ENCODE measurements at places on chromosomes 6 and 20.

DNA sequence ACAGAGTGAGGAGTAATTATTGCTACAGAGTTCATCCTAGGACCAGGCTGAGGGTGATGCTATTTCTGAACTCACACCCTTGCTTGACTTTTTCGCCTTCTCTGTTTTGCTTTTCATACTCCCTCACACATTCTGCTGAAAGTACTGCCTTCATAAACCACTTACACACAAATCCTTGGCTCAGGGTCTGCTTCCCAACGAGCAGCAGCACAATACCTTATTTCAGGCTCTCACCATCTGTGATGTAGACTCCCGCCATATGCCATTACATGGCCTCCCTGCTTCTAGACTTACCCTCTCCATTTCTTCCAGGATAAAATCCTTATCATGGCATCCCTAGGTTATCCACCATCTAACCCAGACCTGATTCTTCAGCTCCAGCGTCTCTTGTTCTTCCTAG lies 321.3 kb upstream of the SPTLC3 start:
- no peak for DNase-seq

GRCh38 chr6:22631091-22631490 lies 61.7 kb downstream of the HDGFL1 start:
- DNase-seq: peak; percentile 19

DNA sequence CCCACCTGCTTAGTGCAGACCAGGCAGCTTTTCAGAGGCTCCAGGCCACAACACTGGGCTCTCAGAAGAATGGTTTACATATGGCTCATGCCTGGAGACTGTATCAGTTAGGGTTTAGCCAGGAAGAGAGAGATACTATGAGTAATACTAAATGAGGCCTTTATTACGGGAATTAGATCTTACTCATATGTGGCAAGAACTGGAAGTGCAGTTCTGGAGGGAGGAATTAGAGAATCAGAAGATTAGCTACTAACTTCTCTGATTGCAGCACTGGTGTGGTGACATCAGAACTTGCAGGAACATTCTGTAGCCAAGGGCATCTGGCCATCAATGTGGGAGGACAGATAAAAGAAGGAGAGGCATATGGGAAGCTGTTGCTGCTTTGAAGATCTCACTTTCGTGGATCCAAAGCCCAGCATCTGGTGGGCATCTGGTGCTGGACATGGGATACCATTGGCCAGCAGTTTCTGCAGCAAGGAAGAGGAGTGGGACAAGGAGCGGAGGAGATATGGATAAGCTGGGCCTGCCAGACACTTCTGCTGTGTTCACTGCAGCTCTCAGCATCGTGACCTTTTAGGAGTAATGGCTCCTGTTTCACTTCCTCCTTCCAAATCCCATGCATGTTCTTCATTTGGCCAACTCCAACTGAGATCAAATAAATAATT lies 248.5 kb downstream of the BTBD3 start:
- peak; percentile 69 for DNase-seq

- no peak for DNase-seq
Observed at GRCh38 chr6:90753820-90754643, 167.2 kb upstream of the MAP3K7 start.

- no peak for DNase-seq
Observed at GRCh38 chr6:137095651-137096238, 51.0 kb upstream of the IL20RA start.

GRCh38 chr6:85401186-85402021 lies 48.5 kb upstream of the NT5E start:
- DNase-seq: no peak

DNA sequence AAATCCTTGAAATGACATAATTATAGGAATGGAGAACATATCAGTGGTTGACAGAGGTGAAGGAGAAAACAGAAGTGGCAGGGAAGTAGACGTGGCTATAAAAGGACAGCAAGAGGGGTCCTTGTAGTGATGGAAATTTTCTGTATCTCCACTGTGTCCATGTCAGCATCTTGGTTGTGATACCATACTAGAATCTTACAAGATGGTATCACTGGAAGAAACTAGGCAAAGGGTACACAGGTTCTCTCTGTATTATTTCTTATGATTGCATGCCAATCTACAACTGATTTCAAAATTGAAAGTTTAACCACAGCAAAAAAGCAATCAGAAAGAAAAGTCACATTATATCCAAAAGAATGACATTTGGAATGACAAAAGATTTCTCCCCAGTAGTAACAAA lies 16.4 kb upstream of the ZC3H12D start:
- no peak for DNase-seq

- DNase-seq: no peak
Observed at GRCh38 chr6:54929245-54929909, 82.8 kb downstream of the FAM83B start.

- DNase-seq: no peak
Observed at GRCh38 chr6:6834356-6835222, 246.1 kb downstream of the LY86 start.

GRCh38 chr6:56708810-56709597 lies 66.3 kb upstream of the DST start:
- DNase-seq: peak; percentile 27

DNA sequence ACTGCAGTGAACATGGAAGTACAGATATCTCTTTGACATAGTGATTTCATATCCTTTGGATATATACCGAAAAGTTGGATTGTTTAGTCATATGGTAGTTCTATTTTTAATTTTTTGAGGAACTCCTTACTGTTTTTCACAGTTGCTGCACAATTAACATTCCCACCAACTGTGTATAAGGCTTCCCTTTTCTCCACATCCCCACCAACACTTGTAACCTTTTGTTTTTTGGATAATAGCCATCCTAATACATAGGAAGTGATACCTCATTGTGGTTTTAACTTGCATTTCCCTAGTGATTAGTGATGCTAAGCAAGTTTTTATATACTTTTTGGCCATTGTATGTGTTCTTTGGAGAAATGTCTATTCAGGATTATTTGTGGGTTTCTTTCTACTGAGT lies 45.1 kb upstream of the TENT5A start:
- DNase-seq: no peak

DNA sequence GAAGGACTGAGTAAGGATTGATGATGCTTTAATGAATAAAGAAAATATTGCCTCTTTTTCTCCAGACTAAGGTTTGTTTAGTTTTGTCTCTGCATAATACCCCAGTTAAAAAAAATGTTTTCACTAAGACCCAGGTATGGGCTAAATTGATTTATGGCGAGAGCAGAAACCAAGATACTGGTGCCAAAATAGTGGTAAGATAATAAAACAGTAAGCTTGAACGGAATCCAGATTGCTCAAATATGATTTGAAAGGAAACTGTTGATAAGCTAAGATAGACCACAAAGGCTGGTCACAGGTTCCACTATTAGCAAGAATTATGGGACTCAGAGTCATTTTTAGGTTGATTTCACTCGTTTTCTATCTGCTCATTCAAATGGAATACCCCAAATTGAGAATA lies 831.2 kb downstream of the EPHA7 start:
- no peak for DNase-seq

DNA sequence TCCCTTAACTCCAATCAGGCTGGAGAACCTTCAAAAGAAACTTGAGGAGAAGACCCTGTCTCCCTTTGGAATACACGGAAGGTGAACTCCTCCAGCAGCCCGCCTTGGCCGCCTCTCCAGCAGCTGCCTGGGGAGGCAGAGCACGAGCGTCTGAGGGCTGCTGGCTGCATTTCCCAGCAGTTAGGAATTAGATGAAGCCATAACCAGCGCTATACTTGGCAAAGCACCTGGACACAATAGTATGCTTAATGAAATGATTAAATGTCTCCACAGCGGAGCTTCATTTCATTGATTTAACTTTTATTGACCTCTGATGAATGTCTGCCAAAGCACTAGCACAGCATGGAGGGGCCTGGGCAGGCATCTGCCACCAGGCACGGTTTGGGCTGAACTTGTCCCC lies 73.5 kb downstream of the TMEM242 start:
- DNase-seq: no peak

- peak; percentile 38 for DNase-seq
Observed at GRCh38 chr6:138004430-138005287, 102.6 kb downstream of the PERP start.

- peak; percentile 89 for DNase-seq
Observed at GRCh38 chr6:44041461-44042260, 85.6 kb downstream of the MRPL14 start.

- DNase-seq: no peak
Observed at GRCh38 chr6:119241540-119242309, 107.8 kb downstream of the MAN1A1 start.

- no peak for DNase-seq
Observed at GRCh38 chr20:16587066-16587465, 13.8 kb upstream of the KIF16B start.

GRCh38 chr6:4849226-4850022 lies 73.2 kb downstream of the CDYL start:
- no peak for DNase-seq

DNA sequence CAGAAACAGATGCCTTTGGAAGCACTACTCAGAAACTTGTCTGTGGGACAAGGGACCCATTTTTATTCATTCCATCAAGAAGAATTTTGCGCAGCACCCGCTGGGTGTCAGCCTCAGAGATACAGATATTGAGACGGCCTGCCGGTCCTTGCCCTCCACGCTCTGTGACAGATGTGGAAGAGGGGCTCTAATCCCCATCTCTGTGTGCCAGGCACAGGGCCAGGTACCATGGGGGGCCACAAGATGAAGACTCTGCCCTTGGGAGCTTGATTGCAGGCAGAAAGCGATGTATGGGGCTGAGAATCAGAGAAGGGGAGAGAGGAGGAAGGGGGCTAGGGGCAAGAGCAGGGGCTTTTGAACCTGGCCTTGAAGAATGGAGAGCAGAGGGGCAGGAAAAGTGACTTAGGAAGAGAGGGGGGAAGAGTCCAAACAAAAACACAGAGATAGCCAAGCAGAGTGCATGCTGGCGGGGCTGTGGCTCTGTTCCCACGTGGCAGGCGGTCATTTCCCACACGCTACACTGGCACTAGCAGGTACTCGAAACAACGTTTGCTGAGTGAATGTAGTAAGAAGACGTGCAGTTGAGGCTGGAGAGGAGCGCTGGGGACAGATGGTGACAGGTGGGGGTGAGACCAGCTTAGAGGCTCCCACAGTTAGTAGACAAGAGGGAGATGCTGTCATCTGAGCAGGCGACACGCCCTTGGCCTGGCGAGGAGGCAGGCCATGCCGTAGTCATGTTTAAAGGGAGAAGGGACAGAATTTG lies 170.3 kb upstream of the SNX9 start:
- DNase-seq: no peak

- DNase-seq: no peak
Observed at GRCh38 chr6:168272415-168273325, 46.9 kb downstream of the DACT2 start.

- peak; percentile 90 for DNase-seq
Observed at GRCh38 chr6:7107578-7108195, at the start of gene RREB1. TSS of gene RREB1 (plus strand) at chr6:7107961. CDS start at chr6:7181912, 73,951 bp downstream.

- no peak for DNase-seq
Observed at GRCh38 chr20:48162621-48163020, 377.3 kb upstream of the SULF2 start.

DNA sequence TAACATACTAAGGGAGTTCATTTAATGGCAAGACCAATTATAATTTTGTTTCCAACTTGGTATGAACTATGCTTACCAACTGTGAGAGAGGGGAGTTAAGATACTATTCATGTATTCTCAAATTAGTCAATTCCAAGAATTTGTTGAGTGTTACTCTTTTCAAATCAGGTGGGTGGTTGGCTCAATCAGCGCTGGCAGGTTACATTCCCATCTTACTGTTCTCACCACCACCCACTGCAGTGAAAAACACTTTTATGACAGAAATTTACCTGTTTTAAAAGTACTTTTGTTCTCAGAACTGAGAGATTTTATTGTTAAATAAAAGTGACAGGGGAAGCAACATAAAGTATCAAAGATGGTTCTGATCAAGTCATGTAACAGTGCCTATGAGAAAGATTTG lies 642.0 kb downstream of the PRKN start:
- no peak for DNase-seq

- no peak for DNase-seq
Observed at GRCh38 chr6:40286721-40287120, 300.4 kb downstream of the LRFN2 start.
